ENCODE measurements at places on chromosomes 6 and 20.

DNA sequence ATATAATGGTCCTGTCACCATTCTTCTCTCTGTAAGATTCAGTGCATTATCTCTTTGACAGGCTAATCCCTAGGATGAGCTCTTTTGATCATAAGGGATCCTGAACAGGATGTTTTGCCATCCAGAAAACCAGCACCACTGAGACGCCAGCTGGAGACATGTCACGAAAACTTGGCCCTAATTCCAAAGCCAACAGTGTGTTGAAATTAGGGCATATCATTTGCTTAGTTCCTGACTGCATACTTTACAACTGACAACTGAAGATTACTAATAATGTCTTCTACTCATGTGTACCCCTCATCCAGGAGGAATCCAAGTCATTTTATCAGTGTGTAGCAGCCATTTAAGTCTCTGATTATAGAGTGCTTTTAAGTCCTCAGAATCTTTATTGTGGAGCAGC lies 243.6 kb downstream of the KCNQ5 start:
- no peak for DNase-seq

DNA sequence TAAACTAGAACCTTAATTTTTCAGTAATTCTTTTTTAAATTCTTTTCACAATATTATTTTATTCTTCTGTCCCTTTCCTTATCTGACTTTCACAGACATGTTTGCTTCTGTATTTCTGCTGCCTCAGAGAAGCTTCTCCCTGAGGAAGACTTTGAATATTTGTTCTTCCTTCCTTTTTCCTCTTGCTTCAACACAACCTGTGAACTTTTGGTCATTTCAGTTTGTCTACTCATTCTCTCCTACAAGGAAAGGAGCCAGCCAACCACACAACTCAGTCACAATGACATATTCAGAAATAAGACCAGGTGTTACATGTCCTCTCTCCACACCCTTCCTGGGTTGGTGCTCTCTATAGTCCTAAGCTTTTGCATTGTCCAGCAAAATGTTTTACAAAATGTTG lies 310.4 kb downstream of the TFAP2B start:
- DNase-seq: no peak

GRCh38 chr6:143774347-143774746 lies 68.8 kb upstream of the LTV1 start:
- DNase-seq: no peak

GRCh38 chr6:82954356-82954755 lies 111.3 kb downstream of the UBE3D start:
- no peak for DNase-seq

DNA sequence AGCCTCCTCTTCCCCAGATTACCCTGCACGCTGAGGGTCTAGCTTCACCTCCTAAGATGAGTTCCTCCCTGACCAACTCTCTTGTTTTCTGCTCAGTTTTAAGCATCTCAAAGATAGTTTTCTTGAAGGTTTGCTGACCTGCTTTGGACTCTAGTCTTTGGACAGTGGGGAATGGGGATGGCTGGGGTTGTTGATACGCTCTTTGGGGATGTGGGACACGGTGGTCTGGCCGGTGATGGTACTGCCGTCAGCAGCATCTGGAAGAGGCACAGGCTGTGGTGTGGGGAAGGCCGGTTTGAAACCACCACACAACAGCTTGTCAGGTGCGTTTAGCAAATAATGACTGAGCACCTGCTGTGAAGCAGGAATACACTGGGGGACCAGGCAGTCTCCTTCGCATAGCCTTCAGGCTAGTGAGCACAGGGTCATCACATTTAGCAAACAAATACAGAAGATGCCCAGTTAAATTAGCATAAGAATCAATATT lies 94.1 kb downstream of the TMEM242 start:
- DNase-seq: no peak

GRCh38 chr20:50582092-50582491 lies 71.9 kb downstream of the PTPN1 start:
- DNase-seq: no peak

DNA sequence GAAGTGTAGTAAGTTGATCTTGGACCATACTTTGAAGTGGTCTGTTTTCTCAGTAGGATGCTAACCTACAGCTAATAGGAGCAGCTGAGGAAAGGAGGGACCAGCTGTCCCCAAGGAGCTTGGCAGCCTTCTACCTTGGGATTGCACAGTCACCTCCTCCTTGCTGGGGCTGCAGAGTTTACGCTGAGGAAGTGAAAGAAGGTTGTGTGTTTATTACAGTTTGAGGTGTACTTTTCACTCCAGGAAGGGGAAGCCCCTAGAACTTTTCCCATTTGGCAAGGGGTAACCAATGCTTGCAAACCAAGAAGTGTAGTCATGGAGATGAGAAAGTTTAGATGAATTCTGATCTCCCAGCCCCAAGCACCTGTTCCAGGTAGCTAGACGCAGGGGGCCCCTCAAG lies 58.8 kb downstream of the BMP6 start:
- DNase-seq: no peak

DNA sequence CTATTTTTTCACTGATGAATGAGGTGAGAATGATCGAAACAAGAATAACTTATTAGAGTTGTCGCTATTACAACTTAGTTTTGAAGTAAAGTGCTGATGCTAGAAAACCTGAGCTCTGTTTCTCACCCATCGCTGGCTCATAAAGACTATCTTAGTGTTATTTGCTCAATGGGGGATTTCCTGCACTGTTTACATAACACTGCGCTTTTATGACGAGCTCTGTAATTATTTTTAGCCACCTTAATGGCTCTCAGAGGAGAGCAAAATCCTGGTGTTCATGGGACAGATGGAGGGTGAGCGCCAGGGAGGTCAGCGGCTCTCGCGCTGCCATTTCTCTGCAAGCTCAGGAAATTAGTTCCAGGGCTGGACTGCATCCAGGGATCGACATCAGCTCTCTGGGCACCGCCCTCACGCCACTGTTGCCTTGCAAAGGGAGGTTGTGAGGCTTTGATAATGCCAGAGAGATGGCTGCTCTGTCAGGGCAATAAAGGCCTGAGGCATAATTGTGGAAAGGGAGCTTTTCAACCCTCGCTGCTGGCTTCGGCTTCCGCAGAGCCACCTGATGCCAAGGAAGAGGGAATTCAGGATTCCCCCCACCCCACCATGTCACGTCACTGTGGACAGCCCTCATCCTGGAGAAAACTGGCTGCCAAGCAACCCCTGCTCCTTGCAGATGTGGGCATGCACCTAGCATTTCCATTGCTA lies 72.0 kb downstream of the DACT2 start:
- DNase-seq: no peak

DNA sequence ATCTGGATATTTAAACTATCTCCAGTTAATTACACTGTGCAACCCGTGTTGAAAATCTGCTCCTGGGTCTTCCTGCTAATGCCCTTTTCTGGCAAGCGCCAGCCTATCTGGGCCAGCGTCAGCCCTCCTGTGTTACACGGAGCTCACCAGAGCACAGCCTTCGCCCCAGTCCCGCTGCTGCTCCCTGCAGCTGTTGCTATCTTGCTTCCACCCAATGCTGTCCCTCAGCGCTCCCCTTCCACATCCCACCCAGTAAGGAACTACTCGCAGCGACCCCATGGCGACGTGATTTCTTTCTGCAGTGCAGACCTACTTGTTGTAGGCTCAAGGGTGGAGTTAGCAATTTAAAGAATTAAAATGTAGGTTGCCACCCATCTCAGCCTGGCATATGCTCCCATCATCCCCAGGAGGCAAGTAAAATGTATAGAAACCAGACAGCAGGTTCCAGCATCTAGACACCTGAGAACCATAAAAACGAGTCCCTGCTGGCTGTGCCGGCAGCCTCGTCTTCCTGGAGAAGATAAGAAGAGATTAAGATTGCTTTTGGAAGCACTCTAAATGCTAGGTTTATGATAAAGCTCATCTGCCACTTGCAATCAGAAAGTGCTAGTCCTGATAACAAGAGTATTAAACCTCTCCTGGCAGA lies 254.3 kb upstream of the FOXQ1 start:
- DNase-seq: no peak

GRCh38 chr20:23111307-23111943 lies 25.3 kb upstream of the CD93 start:
- DNase-seq: no peak

- DNase-seq: no peak
These were observed 531.3 kb upstream of the MAN1A1 start for GRCh38 chr6:119880840-119881239.

- no peak for DNase-seq
These were observed 172.6 kb upstream of the AGPAT4 start for GRCh38 chr6:161446296-161446925.

- no peak for DNase-seq
These were observed 31.5 kb downstream of the SNX5 start for GRCh38 chr20:17936761-17937732.

DNA sequence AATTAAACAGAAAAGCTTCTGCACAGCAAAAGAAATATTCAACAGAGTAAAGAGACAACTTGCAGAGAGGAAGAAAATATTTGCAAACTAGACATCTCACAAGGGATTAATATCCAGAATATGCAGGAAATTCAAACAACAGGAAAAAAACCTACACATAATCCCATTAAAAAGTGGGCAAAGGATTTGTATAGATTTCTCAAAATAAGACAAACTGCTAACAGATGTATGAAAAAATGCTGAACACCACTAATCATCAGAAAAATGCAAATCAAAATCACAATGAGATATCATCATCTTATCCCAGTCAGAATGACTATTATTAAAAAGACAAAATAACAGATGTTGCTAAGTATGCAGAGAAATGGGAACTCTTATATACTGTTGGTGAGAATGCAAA lies 129.6 kb downstream of the SYNDIG1 start:
- DNase-seq: no peak

GRCh38 chr6:134341999-134342567 lies 24.2 kb upstream of the SGK1 start:
- DNase-seq: no peak

DNA sequence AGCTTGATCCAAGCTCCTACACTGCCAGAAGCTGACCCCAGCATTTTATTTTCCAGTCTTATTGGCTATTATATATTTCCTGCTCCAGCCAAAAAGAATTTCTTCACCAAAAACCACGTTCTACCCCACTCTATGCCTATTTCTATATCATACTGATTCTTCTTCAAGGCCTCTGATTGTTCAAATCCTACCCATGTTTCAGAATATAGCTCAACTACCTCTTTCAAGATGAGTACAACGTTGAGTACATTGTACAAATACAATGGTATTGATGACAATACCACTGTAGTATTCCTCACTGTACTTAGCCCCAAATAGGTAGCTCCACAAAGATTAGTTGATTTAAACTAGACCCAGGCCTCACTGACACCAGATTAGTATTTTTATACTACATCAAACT lies 31.0 kb downstream of the ASCC3 start:
- no peak for DNase-seq

- no peak for DNase-seq
These were observed 1.8 kb downstream of the SIM1 start for GRCh38 chr6:100462706-100463629.

GRCh38 chr20:58297394-58297793 lies 12.1 kb upstream of the RAB22A start:
- no peak for DNase-seq

DNA sequence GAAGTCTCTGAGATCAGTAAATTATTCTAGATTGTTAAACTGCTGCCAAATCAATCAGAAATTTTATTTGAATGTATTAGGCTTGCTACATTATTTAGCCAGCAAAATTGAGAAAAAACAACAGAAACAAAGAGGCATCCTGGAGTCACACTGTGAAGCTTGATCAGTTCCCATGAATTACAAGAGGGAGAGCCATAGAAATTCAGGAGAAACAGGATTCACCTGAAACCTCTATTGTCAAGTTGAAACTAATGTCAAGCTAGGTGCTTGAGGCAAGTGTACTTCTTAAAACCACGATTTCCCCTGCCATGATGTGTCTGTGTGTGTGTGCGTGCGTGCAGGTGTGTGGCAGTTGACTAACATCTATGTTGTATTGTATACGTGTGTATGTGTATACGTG lies 439.1 kb upstream of the NOX3 start:
- no peak for DNase-seq

- no peak for DNase-seq
These were observed 103.5 kb downstream of the SCP2D1 start for GRCh38 chr20:18916886-18917750.

GRCh38 chr6:113127786-113128419 lies 729.2 kb upstream of the MARCKS start:
- no peak for DNase-seq

Measured in stimulated activated CD8-positive, alpha-beta memory T cell treated with anti-CD3 and anti-CD28 coated beads, Interleukin-4, amount 100 ng/mL, for 4 hours (primary cell).